Activated CD4-positive, alpha-beta T cell treated with anti-CD3 and anti-CD28 coated beads for 36 hours (primary cell): ENCODE measurements at places on chromosomes 2 and 18.

GRCh38 chr2:219439506-219439905 lies 4.9 kb downstream of the SPEG start:
- no peak for DNase-seq

GRCh38 chr2:211408483-211408891 lies 852.1 kb downstream of the CPS1 start:
- DNase-seq: no peak

- no peak for DNase-seq
Observed at GRCh38 chr2:200477667-200478131, 32.2 kb downstream of the KCTD18 start.

GRCh38 chr2:212646698-212647366 lies 108.2 kb upstream of the ERBB4 start:
- no peak for DNase-seq

- no peak for DNase-seq
Observed at GRCh38 chr2:230885463-230886130, 20.9 kb downstream of the ITM2C start.

DNA sequence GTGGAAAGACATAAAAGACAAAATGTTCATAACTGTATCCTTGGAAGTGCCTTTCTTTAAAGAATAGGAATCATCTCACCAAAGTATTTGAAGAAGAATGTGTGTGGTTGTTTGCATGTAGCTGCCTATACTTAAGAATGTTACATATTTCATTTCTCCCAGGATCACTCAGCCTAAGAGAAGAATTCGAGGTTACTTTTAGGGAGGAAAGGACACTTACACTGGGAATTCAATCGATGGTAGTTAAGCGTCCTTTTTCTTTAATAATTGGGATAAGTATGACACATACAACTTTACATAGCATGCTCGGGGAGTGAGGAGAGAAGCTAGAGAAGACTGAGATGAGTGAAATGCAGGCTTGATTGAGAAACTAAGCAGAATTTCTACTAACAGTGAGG lies 22.0 kb upstream of the CYP1B1 start:
- no peak for DNase-seq

DNA sequence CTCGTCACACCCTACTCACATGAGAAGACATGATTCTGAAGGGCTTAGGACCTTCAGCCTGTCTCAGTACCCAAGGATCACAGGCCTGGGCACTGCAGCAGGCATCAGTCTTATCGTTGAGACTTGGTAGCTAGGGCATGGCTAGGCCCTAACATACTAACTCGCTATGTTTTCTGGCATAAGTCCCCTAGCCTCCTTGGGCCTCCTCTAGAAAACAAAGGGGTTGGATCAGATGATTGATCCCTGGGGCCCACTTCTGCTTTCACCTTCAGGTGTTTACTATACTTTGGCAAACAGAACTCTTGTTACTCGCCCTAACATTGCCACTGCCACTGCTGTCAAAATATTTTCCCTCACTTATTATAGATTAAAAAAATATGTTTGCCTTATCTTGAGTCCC lies 44.2 kb downstream of the VSNL1 start:
- no peak for DNase-seq

GRCh38 chr18:11864471-11864870 lies 13.3 kb downstream of the CHMP1B start:
- DNase-seq: no peak

DNA sequence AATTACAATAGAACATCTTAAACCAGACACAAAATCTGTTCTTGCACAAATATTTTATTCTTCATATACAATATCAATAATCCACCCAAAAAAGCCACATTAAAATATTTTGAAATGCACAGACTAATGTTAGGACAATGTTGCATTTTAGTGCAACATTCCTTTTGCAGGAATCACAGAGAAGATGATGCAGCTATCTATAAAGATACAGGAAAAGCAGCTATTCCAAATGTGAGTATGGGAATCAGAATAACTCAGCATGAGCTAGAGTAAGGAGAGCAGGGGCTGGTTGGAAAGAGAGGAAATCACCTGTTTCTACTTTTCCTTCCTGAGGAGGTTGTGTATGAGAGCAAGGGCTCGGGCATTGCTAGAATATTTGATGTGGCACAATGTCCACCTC lies 4.8 kb downstream of the C2orf66 start:
- no peak for DNase-seq
